ENCODE measurements at places on chromosomes 7 and 10.

DNA sequence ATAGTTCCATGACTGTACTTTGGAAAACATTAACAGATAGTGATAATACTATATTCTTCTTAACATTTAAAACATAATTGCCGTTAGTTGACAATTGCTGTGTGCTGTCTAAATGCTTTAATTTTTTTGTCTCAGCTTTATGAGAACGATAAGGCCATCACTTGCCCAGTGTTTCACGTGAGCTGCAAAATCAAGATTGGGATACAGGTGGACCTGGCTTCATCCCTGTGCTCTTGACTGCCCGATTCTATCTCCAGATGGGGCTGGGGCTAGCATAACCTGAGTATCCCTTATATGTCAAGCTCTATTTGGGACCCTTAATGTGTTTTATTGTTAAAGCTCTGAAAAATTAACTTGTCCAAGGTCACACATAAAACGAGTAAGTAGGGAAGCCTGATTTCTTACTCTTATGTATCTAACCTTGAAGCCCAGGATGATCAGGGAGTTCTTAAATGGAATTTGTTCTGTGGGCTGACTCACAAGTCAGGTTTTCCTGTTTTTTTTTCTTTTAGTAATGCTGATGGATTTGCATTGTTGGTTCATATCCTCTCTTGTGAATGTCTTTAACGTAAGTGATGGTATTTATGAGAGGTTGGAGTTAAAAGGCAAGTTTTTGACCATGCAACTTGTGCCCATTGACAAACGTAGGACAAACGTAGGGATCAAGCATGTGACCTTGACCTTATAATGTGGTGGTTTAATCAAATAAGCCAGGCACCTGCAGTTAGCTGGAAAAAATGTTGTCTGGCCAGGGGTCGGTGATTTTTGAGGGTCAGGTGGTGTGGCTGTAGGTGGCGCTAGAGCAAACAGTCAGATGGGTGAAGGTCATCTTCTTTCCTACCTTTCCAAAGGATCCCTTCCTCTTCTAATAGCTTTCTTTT lies 3.6 kb downstream of the PRKAR2B start:
- DNase-seq: no peak

GRCh38 chr7:148626828-148627227 lies 36.3 kb downstream of the C7orf33 start:
- no peak for DNase-seq

DNA sequence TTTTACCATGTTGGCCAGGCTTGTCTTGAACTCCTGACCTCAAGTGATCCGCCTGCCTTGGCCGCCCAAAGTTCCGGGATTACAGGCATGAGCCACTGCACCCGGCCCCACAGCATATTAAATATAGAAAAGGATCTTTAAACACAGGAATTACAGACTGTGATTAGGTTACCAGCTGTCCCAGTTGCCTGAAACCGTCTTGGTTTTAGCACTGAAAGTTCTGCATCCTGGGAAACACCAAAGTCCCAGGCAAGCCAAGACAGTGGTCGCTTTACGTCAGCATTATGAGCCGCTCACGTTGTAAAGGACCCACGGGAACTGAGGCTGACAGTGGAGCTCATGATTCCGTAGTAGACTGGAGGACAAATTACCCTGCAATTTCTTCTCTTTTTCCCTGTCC lies 69.0 kb upstream of the FAM180A start:
- DNase-seq: no peak

DNA sequence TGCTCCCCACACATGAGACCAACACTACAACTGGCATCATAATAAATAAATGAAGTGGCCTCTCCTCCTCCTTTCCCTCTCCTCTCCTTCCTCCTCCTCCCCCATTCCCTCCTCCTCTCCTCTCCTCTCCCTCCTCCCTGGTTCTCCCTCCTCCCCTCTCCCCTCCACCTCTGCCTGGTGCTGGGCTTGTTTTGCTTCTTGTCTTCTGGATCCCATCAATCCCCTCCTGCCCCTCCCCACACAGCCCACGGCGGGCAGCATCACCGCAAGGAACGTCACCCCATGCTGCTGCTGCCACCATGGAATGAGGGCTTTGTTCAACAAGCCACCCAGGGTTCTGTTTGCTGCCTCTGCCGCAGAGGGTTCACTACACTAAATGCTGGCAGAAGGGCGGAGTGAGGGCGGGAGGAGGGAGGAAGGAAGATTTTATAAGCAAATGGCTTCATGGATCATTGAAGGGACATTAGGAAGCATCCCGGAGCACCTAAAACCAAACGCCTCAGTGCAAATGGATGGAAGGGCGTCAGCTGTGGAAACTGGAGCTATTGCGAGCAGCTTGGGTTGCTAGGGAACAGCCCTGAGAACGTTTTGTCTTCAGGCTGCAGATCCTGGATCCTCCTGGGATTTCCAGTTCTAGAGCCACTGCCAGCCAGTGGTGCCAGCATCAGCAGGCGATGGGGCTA lies 379.7 kb upstream of the ZMIZ1 start:
- no peak for DNase-seq

GRCh38 chr7:92404170-92404614 lies 43.1 kb upstream of the GATAD1 start:
- no peak for DNase-seq

- DNase-seq: no peak
These were observed 217.2 kb upstream of the MKLN1 start for GRCh38 chr7:131110297-131111080.

DNA sequence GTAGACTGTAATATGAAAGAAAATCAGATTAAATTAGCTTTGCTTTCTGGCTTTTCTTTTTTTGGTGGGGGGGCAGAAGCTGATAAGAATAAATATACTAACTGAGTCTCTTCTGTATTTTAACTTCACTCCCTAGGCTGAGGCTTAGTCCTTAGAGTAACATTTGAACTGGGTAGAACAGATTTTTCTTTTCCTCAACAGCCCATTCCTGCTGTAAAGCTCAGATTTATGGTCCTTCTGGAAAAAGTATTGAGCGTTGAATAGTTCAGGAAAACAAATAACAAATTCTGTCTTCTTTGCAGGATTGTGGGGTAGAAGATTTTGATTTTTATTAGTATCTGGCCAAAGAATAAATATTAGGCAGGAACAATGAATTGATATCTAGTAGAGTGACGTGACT lies 17.9 kb downstream of the SGPL1 start:
- DNase-seq: no peak

DNA sequence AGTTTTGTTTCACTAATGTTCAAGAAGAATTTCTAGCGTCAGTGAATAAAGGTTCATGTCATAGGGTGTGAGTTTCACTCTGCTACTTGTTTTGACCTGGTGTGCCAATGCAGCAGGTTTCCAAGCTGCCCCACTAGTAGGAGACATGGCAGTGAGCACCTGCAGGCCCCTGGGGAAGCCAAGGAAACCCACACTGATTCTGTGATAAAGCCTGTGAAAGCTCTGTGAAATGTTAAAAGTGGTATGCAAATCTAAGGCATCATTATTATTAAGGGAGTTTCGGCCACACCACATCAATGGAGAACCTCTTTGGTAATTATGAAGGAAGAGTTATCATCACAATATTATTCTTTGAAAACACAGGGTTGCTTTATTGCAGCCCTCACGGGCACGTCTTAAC lies 46.4 kb downstream of the ABCB5 start:
- DNase-seq: no peak

- DNase-seq: no peak
These were observed 315.3 kb downstream of the FGFR2 start for GRCh38 chr10:121282797-121283515.

- DNase-seq: no peak
These were observed 36.9 kb upstream of the NPFFR1 start for GRCh38 chr10:70320751-70321150.

- DNase-seq: no peak
These were observed 75.9 kb downstream of the PPP1R3C start for GRCh38 chr10:91556691-91557566.

GRCh38 chr10:2173327-2173726 lies 436.0 kb upstream of the ADARB2 start:
- no peak for DNase-seq

DNA sequence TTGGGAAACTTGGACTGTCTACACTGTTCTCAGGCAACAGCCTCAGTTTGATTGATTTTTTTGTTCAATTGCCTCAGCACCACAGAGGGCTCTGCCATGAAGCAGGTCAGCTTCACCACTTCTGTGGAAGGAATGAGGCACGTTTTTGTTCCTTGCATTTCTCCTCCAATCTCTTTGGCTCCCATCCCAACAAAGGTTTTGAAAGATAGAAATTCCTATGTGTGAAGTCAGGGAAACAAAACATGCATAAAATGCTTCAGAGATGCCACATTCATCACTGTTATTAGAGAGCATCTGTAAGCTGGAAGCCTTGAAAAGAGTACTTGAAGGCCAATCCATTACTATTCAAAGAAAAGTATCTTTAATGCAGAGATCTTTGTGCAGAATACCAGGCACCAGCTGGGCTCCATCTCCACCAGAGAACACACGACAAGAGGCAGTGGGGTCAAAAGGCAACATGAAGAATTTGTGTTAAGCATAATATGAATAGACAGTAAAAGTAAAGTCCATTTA lies 249.1 kb upstream of the LYZL1 start:
- DNase-seq: no peak

DNA sequence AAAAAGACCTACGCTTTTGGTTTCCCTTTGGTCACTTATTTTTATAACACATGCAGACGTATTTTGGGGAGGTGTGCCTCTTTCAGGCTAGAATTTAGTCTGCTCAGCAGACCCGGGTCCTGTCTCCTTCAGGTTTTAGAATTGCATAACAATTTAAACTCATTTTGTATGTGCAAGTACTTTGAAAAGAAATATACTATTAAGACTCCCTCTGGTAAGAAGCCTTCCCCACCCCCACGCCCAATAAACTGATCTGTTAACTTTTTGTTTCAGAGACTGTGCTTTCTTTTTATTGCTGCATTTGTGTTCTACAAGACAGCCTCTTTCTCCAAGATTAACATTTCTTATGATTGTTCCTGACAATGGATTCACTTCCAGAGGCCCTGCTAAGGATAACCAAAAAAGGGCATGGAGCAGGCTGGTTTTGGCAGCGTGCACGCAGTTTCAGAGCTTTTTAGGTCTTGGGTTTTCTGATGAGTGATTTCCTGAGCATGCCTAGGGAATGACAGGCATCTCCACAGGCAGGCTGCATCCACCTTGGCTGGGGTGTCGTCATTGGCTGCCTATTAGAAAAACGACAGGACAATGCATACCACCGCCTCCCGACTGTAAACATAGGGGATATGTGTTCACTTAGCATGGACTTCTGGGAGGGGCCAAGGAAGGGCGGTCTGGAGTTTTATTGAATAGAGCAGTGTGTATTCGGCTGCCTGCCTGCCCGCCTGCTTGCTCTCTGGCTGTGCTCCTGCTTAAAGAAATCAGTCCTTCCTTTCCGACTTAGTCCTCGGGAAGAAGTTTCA lies at the start of gene CALD1:
Gene CALD1 (plus strand): TSS at position 694 of the 800 bp plus-strand sequence. CDS start 88,100 bp downstream, outside the sequence.
- no peak for DNase-seq

GRCh38 chr7:49643321-49643720 lies 130.1 kb upstream of the VWC2 start:
- DNase-seq: no peak

DNA sequence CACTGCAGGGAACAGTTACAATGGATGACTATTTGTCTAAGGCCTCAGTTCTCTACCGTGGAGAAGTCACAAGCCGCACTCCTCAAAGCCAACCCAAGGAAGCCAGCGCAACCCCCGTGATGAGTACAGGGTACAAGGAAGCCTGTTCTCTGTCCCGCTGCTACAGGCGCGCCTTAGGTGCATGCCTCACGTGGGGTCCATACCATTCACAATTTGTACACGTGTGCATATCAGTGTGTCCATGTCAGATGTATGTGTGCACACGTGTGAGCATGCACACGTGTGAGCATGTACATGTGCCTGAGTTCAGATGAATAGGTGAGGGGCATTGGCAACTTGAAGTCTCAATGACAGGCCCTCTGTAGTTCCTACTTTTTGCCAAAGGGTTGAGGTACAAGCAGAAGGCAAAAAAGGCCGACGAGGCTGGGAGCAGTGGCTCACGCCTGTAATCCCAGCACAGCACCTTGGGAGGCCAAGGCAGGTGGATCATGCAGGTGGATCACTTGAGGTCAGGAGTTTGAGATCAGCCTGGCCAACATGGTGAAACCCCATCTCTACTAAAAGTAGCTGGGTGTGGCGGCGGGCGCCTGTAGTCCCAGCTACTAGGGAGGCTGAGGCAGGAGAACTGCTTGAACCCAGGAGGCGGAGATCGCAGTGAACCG lies 62.8 kb downstream of the CTBP2 start:
- DNase-seq: no peak

DNA sequence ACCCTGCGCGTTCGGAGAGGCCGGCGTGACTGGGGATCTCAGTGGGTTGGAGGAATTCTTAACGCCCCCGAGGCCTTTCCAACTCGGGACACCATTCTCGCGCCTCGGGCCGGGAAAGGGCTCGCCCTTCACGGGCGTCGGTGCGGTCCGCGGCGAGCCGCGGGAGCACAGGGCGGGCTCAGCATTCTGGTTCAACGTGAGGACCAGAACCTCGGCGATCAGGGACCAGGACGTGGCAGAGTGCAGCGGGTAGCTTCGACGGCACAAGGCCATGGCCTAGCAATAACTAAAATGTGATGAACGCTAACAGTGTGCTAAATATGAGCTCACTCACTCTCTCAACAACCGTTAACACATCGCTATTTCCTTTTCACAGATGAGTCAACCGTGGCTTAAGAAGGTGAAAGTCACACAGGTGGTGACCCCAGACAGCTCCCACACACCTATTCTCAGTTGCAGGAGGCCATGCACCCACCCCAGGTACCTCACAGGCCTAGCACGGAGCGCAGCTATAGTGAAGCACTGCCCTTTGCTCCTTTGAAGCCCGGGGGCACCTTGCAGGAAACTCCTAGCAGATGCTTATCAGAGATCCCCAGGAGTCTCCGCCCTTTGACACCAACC lies 4.5 kb upstream of the EMX2 start:
- DNase-seq: no peak

GRCh38 chr7:41773756-41774155 lies 70.9 kb upstream of the INHBA start:
- no peak for DNase-seq
